Stimulated activated CD4-positive, alpha-beta T cell treated with anti-CD3 and anti-CD28 coated beads, TNF-alpha, amount 100 ng/mL, for 1 hour (primary cell): ENCODE measurements at places on chromosomes 16 and 17.
A peak's percentile ranks its signal among the peaks of the same experiment; 100 is the strongest.

GRCh38 chr17:82118168-82118814 lies 20.3 kb upstream of the FASN start:
- no peak for DNase-seq

DNA sequence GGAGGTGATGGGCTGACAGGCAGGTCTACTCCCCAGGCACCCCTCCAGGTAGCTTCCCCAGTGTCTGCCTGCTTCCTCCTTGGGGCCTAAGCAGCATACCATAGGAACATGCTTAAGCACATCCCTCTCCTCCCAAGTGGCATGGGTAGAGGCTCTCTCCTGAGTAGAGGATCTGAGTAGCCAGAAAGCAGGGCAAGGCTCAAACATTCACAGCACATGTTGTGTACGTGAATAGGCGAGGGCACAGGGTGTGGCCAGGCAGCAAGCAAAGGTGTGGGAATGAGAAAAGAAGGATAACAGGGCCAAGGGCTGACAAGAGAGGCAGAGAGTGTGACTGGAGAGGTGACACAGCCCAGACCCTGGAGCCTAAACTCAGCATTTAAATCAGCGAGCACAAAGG lies 29.7 kb upstream of the GFOD2 start:
- DNase-seq: no peak

DNA sequence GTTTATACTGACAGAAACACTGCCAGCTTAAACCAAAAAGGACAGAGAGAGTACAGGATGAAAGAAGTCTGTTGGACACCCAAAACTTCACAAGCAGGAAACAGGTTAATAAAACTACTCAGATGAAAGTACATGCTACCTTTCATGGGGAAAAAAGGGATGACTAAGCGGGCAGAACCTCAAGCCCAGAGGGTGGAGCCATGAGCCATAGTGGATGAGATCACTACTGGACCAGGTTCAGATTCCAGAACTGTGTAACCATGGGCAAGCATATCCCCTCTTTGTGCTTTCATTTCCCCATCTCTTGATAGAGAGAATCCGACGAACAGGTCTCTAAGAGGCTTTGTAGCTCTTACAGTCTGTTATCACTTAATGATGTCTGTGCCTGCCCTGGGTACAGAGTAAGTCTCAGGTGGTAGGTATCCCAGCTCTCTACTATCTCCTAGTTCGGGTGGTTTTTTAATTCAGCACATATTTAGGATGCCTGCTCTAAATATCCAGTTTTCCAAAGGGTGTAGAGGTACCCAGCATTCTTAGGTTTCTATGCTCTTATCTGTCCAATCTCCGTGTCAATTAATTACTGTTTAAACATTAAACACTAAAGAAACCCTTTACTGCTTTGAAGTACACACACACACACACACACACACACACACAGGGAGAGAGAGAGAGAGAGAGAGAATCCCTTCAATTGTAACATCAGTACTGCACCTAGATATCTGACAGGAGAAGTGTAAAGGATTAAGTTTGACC lies 206.7 kb downstream of the ZNF423 start:
- DNase-seq: no peak

GRCh38 chr17:16439303-16439791 lies 24.0 kb downstream of the TRPV2 start:
- DNase-seq: no peak

DNA sequence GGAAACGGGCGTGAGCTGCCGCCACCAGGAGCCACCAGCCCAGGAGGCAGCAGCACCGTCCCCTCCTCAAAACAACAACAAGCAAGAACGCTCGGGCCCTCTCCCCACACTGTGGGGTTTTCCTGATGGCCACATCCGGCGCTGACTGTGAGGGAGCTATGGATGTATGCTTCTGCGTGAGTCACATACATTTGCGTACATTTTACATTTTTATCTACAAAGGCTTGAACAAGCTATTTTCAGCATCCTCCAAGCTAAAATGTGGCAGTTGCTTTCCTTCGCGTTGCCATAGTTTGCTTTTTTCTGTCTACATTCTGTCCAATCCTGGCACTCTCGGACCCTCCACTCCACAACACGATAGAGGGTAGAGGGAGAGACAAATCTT lies 2.0 kb upstream of the ABR start:
- DNase-seq: no peak

- DNase-seq: peak; percentile 57
These were observed 2.0 kb downstream of the CORO7 start for GRCh38 chr16:4414187-4414917.

DNA sequence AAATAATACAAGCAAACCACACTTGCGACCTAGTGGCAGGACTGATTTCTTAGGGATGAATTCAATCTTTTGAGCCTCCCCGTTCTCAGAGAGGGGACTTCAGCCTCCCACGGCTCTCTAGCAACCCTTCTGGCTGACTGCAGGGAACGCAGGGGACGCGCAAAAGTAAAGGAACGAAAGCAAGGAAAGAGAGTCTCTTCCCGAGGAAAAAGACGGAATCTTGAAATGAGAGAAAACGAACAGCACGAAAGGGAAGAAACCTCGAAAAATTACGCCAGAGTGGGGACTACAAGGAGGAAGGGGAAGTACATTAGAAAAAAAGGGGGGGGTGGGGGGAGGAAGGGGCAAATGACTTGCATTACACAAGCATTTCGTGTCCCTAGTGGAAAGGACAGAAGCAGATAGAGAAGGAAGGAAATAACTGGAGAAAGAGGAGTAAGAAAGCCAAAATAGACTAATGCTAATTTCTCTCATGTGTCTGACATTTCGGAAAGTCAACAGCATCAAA lies 1.2 kb downstream of the GRB2 start:
- DNase-seq: no peak

DNA sequence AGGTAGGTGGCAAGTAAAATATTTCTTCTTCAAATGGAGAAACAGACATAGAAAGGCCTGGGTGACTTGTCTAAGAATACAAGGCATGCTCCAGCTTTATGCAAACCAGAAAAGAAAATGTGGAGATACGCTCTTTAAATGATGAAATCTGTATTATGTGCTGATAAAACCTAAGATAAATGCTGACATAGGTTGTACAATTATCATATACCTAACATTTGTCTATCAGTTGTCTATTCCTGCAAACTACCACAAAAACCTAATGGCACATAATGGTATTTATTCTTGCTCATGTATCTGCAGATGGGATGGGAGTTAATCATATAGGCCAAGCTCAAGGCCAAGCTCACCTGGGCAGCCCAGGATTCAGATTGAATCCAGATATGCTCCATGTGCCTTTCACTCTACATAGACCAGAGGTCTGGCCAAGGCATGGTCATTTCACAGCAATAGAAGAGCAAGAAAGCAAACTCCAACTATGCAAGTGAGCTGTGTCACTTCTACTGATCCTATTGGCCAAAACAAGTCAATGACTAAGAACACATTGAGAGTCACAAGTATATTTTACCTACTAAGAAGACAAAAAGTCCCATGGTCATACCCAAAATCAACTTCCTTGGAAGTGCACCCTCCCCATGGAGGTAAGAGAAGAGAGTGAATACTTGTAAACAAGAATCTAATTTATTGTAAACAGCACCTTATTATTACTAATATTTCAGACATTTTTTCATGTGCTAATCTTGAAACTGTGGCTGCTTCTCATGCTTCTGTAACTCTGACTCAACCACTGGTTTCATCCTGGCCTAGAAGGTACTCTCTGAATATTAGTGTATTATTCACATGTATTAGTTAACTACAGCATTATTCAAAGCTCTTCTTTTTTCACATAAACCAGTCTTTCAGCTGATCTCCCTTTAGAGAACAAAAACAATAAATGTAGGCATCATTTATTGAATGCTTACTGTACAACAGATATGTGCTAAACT lies 270.7 kb upstream of the SOX9 start:
- no peak for DNase-seq

DNA sequence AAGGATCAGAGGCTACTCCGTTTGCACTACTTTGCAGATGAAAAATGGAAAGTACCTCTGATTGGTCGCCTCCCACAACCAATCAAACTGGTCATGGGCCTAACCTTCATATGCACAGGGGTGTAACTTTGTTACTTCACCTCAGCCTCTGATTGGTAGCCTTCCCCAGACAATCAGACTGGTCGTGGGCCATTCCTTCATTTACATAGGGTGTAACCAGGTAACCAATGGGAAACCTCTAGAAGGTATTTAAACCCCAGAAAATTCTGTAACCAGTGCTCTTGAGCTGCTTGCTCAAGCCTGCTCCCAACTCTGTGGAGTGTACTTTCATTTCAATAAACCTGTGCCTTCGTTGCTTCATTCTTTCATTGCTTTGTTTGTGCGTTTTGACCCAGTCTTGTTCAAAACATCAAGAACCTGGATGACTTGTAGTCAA lies 39.2 kb upstream of the USP22 start:
- no peak for DNase-seq

GRCh38 chr17:34633351-34633750 lies 54.0 kb downstream of the TMEM132E start:
- no peak for DNase-seq

DNA sequence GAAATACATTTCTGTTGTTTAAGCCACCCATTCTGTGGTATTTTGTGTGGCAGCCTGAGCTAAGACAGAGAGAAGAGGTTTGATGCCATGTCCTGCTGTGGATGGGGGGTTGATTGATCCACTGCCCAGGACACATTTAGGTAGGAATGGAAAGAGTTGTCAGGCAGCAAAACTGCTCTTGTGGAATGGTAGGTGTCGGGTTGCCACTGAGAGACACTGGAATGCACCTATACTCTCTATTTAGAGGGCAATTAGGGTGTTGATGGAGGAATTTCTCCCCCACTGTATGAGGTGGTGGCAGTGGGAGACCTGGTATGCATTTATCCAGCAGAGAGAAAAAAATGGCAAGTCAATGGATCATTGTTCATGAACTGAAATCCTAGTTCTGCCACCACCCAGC lies 30.9 kb downstream of the CBLN1 start:
- no peak for DNase-seq

DNA sequence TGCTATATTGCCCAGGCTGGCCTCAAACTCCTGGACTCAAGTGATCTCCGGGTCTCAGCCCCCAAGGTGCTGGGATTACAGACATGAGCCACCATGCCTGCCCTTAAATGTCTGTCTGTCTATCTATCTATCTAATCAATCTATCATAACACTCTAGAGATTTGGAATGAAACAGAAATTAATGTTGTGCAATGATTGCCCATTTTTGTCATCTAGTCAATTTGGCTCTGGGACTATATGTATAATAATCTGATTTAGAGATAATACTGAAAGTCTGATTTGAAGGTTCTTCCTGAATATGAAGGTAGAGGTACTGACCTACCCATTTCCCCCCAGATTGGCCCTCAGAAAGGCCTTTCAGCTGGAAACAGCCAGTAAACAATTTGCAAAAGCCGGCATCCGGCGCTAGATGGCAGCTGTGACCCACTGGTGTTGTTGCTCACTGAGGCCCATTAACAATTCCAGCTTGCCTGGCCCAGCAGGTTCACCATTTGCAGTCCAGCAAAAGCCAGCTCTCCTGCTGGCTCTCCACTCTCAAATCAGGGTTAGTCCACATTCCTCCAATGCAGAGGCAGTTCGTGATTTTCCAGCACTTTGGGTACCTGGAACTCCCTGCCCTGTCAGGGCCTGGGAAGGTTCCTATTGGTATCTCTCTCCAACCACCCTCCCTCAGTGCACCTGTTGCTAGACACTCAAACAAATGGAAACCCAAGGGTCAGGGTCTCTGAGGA lies 22.9 kb upstream of the C16orf87 start:
- no peak for DNase-seq

GRCh38 chr17:81285179-81285878 lies 9.8 kb downstream of the SLC38A10 start:
- DNase-seq: peak; percentile 30

DNA sequence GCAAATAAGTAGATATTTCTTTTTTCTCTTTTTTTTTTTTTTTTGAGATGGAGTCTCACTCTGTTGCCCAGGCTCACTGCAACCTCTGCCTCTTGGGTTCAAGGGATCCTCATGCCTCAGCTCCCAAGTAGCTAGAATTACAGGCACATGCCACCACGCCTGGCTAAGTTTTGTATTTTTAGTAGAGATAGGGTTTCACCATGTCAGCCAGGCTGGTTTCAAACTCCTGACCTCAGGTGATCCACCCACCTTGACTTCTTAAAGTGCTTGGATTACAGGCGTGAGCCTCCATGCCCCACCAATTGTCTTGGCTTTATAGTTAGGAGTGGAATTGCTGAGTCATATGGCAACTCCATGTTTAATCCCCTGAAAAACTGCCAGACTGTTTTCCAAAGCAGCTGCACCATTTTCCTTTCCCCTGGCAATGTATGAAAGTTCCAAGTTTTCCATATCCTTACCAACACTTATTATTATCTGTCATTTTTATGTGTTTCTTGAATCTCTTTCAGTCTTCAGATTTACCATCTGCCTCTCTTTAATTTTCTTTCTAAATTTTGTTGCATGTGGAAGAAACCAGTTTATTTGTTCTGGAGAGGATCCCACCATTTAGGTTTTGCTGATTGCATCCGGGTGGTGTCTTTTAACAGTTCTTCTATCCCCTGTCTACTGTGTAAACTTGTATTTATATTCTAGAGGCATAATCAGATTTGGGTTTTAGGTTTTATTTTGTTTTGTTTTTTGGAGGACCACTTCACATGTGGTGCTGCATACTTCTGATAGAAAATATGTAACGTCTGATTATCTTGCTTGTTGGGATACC lies 9.9 kb upstream of the CES3 start:
- DNase-seq: no peak

GRCh38 chr16:30628628-30629540 lies 18.7 kb upstream of the ZNF689 start:
- peak; percentile 72 for DNase-seq

DNA sequence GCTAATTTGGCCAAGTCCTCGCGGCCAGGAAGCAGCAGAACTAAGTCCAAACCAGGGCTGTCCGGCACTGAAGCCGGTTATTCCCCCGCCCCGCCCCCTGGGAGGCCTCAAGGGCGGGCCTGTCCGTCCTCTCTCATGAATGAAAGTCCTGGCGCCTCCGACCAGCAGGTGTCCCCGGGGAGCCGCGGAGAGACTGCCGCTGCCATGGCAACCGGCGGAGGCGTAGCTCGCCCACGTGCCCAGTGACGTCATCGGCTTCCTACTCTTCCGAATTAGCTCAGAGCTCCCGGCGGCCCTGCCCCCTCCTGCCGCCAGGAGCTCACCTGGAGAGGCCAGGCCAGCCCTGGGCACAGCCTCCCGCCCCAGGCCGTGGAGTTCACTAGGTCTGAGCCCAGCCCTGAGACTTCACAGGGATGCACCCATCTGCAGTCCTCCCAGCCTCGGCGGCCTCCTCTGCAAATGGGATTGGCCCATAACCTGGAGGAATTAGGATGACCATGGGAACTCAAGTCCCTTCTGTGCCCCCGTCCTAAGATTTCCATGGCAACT lies 1.3 kb downstream of the SPATA2L start:
- peak; percentile 98 for DNase-seq

GRCh38 chr16:64951193-64951592 lies 170.7 kb downstream of the CDH11 start:
- no peak for DNase-seq
